ENCODE measurements at places on chromosomes 7 and 10.

GRCh38 chr10:7533657-7534479, 123.0 kb upstream of the SFMBT2 start:
- no peak for DNase-seq

GRCh38 chr7:38211940-38212339, 33.9 kb downstream of the STARD3NL start:
- DNase-seq, result no peak

DNA sequence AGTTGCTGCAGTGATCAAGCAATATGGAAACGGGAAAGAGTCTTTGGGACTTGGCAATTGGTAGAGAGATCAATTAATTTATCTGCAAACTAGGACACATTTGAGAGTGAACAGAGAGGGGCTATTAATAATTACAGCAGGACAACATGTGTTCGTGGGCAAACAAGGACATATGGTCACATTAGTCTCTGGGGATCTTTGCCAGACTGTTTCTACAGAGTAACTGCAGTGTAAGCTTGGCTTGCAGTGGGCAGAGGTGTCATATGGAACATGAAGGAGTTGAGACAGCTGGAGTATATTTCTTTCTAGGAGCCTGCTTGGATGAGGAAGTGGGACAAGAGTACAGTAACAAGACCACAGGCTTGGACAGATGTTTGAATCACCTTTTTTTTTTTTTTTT, 232.1 kb upstream of the LYZL1 start:
- no peak for DNase-seq

GRCh38 chr10:36254199-36254598, 612.1 kb upstream of the FZD8 start:
- DNase-seq, result no peak

DNA sequence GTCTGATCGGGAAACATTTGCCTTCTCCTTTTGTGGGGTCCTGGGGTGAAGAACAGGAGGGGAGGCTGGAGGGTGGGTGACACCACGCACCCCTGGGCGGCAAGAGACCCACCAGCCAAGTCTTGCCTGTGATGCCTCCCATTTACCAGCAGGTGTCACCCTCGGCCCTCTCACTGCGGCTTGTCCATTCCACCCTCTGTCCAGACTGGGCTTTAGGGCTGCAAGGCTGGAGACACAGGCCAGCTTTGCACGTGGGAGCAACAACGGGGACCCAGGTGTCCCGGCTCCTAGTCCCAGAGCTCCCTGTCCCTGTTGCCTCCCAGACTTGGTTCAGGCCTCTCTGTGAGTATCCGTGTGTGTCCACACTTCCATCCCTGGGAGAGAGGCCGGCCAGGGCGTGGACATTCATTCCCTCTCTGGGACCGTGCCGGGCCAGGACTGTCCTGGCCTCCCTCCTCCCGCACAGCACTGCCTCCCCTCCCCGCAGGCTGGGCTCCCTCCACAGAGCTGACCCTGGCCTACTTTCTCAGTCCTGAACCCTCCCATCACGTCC, 36.2 kb upstream of the GTF2IRD1 start:
- peak; percentile 89 for DNase-seq

DNA sequence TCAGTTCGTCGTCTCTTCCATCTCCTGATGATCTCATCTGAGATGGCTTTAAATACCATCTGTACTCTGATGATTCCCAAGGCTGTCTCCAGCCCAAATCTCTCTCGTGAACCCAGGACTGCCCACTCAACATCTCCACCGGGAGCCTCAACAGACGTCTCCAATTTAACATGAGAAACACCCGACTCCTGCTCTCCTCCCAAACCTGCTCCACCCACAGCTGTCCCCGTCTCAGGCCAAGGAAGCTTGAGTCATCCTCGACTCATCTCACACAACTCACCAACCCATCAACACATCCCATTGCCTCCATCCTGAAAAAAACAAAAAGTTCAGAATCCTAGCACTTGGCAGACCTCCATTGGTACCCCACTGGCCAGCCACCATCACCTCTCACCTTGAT, 29.7 kb upstream of the CALN1 start:
- DNase-seq, result no peak

DNA sequence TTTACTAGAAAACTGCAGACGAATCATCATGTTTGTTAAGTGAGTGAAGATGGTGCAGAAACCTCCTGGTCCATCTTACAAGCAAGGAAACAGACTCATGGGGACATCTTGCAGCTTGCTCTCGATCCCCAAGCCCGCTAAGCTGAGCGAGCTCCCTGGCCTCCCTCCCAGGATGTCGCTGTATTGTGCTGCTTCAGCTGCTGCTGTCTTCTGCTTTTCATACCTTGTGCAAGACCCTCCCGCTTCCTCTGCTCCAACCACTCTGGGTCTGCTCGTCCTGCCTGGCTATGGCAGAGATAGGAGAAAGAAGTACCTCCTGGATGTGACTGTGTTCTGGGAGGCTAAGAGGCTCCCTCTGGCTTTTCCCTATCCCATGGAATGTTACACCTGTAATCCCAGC, 285.2 kb upstream of the FZD8 start:
- DNase-seq, result no peak

DNA sequence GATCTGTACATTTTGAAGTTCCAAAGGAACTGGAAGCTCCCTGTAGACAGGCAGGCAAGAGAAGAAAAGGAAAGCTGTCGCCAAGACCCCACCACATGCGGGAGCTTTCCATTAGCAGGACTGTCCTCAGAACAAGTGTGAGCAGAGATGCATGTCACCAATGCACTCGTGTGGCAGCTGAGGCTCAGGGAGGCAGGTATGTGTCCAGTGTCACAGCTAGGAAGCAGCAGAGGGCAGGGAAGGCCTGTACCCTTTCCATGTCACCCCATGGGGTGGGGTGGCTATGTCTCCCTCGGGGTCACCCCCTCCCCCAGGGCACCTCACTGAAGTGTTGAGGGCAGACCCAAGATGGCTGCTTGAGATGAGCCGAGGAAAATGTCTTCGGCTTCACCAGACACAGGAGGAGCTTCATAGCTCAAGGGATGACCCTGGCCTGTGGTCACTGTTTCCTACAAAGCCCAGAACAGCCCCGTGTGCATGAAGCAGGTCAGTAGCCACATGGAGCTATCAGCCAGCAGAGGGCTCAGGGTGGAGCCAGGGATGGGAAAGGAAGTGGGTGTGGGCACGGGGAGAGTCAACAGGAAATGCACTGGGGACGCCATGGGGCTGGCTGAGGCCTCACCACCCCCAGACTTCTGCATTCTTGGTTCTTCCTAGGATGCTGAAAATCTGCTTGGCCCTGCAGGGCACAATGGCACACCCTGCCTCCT, 96.6 kb downstream of the FAM53B start:
- no peak for DNase-seq

GRCh38 chr10:7434378-7434777, 23.5 kb upstream of the SFMBT2 start:
- no peak for DNase-seq

DNA sequence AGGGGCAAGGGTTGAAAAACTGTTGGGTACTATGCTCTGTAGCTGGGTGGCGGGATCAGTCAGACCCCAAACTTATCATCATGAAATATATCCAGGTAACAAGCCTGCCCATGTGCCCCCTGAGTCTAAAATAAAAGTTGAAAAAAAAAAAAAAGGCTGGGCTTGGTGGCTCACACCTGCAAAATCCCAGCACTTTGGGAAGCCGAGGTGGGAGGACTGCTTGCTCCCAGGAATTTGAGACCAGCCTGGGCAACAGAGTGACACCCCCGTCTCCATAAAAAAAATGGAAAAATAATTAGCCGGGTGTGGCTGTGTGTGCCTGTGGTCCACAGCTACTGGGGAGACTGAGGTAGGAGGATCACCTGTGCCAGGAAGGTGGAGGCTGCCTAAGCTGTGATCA, 83.5 kb downstream of the VIPR2 start:
- DNase-seq, result no peak

DNA sequence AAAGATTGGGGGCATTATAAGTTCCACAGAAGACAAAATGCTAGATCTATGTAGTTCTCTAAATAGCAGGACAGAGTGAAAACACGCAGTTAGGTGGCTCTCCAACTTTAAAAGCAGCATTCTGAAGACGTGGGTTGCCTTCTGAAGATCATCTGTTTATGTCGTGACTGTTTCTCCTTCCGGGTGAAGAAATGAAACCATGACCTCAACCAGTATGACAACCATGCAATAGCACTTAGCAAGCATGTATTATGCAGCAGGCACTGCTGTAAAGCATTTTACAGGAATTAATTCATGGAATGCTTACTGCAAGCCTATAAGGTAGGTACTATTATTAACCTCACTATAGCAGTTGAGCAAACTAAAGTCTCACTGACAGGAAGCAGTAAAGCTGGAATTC, 125.2 kb downstream of the SLC25A13 start:
- no peak for DNase-seq

DNA sequence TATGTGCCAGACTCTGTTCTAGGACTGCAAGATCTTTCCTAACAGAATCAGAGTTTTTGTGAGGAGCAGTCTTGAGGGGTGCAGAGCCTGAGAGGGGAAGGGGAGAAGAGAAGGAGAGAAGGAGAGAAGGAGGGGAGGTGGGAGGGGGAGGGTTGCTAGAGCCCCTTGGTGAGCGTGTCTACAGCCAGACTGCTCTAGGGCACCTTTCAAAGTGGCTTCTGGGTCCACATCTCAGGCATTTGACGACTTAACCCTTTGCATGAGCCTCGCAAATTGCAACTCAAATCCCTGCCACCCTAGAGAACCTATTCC, 31.1 kb upstream of the LEP start:
- DNase-seq, result no peak

DNA sequence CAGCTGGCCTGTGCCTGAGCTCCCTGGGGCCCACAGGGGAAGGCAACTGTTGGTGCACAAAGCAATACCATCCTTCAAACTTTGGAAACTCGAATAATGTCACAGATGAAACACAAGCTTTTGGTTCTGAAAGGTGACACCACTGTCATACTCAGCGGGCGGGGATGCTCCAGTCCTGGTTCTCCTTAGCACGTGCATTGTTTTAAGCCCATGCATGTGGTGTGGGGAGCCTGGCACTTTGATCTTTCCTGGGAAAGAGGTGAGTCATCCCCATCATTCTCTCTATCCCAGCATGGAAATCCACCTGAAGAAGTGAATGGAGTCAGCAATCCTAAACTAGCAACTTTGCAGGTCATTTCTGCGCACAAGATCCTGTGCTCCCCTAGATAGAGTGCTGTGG, 119.6 kb downstream of the GLRX3 start:
- DNase-seq, result no peak

- no peak for DNase-seq
Measured at GRCh38 chr10:86936661-86937501, 20.5 kb downstream of the MMRN2 start.

- no peak for DNase-seq
Measured at GRCh38 chr10:42998481-42999384, 78.1 kb upstream of the RET start.

DNA sequence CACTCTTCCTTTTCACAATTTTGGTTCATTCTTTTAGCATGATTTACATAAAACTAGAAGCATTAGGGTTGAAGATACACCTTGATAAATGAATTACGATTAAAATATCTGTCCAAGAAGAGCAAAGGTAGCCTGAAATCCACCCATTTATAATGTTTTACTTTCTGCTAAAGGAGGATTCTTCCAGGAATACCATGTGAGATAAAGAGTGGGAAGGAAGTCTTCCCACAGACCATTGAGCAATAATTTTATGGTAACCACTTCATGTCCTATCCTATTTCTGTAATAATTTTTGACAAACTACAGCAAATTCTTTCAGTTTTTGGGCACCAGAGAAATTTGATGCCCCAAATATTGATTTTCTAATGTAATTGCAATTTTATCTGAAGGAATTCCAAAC, 150.6 kb upstream of the STEAP4 start:
- no peak for DNase-seq

DNA sequence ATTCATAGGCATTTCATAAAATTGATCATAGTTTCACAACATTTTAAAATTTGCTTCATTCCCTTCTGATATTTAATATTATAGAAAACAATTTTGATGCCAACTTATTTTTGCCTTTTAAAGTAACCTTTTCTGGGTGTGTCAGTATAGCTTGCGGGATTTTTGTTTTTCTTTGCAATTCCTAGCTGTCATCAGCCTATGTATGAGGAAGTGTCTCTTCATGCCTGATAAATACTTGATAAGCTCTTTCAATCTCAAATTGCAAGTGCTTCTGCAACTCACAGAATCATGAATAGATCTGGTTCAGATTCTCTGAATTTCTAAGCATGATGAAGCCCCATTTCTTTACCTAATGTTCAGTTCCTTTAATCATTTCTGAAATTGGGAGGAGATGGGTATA, 28.0 kb upstream of the ARHGAP21 start:
- DNase-seq, result no peak

DNA sequence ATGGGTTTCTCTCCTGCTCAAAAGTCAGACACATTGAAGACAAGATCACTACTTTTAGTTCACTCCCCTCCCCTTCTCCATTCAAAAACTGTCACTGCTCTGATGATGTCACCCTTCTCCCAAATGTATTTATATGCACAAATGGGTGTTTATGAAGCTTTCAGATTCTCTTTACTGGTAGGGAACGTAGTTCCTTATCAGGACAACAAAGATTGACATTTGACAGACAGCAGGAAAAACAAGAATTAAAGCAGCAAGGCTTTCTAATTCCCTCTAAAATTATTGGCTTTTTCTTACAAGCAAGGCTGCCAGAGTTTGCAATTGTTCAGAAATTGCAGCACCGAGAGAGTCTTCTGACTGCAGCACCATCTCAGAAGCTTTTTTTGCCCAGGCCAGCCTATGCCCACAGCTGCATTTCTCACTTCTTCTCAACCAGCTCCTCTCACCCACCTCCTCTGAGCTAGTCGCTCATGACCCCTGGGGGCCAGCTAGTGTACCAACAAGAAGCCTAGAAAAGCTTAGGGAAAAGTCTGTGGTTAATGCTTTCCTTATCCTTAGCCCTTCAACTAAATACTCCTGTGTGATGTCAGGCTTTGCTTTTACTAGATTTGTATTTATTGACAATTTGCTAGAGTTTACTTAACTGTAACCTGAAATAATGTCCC, 265.1 kb downstream of the HTR7 start:
- peak; percentile 54 for DNase-seq

DNA sequence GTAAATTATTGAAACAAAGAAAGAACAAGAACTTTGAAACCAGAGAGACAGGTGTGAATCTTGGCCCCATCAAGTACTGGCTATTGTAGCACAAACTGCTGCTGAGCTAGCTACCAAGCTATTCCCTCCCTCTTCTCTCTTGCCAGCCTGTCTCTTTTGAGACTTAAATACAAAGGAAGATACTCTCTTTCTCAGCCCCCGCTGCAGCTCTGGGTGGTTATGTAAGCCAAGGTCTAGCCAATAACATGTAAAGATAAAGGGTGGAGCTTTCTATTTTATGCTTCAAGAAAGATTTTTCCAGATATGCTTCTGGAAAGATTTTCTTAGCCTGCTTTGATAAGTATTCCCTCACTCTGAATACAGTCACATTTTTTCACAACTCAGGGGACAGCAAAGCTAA, 17.2 kb downstream of the BAZ1B start:
- DNase-seq, result no peak
